ENCODE measurements at places on chromosomes 13 and 19. TPM values are rescaled to one million over a fixed set of nuclear protein-coding genes. Genes with fewer than 3 reads are reported as not detected.

- no peaks in the 10 kb centered on the region for H3K36me3 ChIP-seq
- no peak overlapping the region for H3K4me3 ChIP-seq
- H3K4me1 ChIP-seq = no peaks in the 10 kb centered on the region
- H3K27ac ChIP-seq = no peak overlapping the region
- DNase-seq = no peak
Measured at GRCh38 chr13:91704398-91704797, 306.0 kb downstream of the GPC5 start.

The GNG8 gene
- total RNA-seq = not detected

DNA sequence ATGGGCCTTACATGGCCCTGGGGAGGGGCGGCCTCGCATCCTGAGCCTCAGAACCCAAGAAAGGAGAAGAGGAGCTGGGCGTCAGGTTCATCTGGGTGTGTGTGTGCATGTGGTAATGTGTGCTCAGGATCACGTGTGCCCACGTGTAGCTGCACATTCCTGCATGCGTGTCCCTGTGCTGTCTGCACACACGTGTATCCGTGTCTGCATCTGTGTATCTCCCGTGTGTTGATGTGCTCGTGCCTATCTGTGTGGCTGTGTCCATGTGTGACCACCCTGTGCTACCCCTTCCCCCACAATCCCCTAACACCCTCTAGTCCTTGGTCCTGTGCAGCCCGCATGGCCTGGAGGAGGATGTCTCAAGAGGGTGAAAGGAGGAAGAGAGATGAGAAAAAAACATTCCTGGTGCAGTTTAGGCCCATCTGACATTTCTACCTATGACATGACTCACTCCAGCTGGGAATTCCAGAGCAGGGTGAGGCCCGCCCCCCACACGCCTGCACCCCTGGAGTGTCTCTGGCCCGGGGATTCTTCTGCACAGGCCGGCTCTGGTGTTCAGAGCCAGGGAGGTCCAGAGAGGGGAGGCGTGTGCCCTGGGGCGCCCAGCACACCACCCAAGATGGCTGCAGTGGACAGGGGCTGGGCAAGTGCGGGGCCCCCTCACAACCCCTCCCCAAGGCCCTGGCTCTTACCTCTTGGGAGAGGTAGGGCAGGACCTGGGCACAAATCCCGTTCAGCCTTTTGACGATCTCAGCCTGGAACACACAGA, 7.1 kb downstream of the TLE5 start:
- DNase-seq = no peak
- H3K27ac ChIP-seq = peak overlapping the region; percentile 72
- peaks cover 14% of the 10 kb centered on the region for H3K4me1 ChIP-seq
- peaks cover 3% of the 10 kb centered on the region for H3K27me3 ChIP-seq
- H3K36me3 ChIP-seq = peaks cover 13% of the 10 kb centered on the region

DNA sequence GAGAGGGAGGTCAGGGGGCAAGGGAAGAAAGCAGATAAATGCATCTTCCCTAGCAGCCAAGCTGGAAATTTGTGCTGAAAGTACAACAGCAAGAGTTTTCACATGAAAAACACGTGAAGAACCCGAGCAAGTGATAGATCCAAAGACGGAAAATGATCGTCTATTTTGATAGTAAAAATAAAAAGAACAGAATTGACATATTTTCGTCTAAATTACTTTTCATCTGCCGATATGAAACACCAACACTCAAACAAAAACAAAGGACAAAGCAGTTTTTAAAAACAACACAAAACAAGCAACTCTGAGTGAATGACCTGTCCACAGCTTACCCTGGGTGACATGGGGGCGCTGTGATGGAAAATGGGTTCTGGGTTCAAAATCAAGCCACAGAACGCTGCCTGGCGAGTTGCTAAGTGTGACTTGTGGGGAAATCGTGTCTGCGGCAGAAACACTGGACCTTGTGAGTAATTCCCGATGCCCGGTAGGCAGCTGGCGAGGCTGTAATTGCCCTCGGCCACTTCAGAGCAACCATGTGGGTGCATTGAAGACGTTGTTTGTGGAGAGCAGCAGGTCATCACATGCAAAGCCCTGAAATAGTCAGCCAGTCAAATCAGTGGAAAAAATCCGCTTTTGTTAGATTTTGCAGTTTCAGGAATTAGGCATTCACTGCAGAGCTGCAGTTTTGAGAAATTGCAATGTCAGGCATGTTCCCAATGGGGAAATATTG, 7.4 kb downstream of the SOX1 start:
- H3K4me1 ChIP-seq = no peaks in the 10 kb centered on the region
- DNase-seq = no peak
- peaks cover 1% of the 10 kb centered on the region for H3K36me3 ChIP-seq

DNA sequence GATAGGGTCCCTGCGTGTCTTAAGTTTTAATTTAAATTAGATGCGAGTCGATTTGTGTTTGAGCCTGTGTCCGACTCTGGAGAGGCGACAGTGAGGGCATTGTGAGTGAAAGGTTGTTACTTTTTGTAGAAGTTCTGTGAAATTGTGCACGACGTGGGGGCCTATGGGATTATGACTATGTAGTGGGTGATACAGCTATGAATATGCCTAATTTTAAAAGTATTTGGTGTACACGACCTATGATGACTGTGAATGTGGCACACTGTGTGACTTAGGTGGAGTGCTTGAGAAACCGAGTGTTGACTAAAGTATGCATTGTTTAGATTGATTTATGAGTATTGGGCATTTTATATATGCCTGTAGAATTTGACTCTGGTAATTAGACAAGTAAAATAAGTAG, 646 bp downstream of the ZNF567 start:
- H3K27me3 ChIP-seq = peaks cover 6% of the 10 kb centered on the region
- no peak for DNase-seq
- H3K36me3 ChIP-seq = peaks cover 66% of the 10 kb centered on the region

DNA sequence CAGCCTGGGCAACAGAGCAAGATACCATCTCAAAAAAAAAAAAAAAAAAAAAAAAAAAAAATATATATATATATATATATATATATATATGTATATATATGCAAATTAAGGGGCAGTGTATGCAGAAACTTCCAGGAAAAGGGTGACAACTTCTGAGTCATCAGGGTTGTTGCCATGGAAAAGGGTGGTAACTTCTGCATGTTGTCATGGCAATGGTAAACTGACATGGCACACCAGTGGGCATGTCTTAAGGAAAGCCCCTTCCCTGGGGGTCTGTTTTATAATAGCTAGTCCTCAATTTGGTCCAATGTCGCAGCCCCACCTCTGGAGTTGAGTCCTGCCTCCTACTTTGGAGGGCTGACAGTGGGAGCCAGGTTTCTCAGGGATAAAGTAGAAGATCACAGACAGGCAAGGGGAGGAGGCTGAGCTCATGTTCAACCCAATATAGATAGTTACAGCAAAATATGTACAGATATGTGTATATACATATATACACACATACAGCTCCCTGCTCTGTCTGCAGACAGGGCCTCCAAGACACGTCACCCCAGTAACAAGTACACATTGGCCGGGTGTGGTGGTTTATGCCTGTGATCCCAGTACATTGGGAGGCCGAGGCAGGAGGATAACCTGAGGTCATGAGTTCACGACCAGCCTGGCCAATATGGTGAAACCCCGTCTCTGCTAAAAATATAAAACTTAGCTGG, 7.2 kb upstream of the FCHO1 start:
- H3K27ac ChIP-seq = peak overlapping the region; percentile 73
- no peaks in the 10 kb centered on the region for H3K36me3 ChIP-seq
- H3K4me3 ChIP-seq = no peak overlapping the region
- DNase-seq = peak; percentile 47
- H3K4me1 ChIP-seq = no peaks in the 10 kb centered on the region

Measured in HFFc6 (cell line).